A549 treated with GW870086 at 1 μM for 4 hours (cell line): ENCODE measurements at places on chromosomes 7 and 10. TPM values are rescaled to one million over a fixed set of nuclear protein-coding genes. Genes with fewer than 3 reads are reported as not detected.

The GPR15LG gene
- total RNA-seq, result not detected in 5 replicates

The OR13A1 gene
- total RNA-seq, result not detected in 5 replicates

The DENND2A gene
- total RNA-seq, result 0.51 to 0.90 TPM (median 0.60 TPM) in 5 replicates

The CUZD1 gene
- total RNA-seq, result 1.2 to 1.7 TPM (median 1.3 TPM) in 5 replicates

The MYOZ1 gene
- total RNA-seq, result not detected in 5 replicates

The ZNF777 gene
- total RNA-seq, result 15.5 to 20.9 TPM (median 19.9 TPM) in 5 replicates

The CCDC3 gene
- 0.86 to 1.3 TPM (median 0.91 TPM) in 5 replicates for total RNA-seq

The FKBP9 gene
- total RNA-seq, result 71.5 to 117 TPM (median 90.5 TPM) in 5 replicates

The TNS3 gene
- 70.1 to 86.2 TPM (median 80.4 TPM) in 5 replicates for total RNA-seq

The LEP gene
- total RNA-seq, result not detected in 5 replicates

The CPVL gene
- total RNA-seq, result 0.21 to 0.55 TPM (median 0.44 TPM) in 4 of 5 replicates, not detected in the other
